ENCODE measurements at places on chromosomes 2 and 18.

GRCh38 chr18:39025531-39025930 lies 1459.9 kb upstream of the CELF4 start:
- no peak for DNase-seq

GRCh38 chr18:64518191-64518590 lies 369.3 kb upstream of the LINC00305 start:
- DNase-seq: no peak

DNA sequence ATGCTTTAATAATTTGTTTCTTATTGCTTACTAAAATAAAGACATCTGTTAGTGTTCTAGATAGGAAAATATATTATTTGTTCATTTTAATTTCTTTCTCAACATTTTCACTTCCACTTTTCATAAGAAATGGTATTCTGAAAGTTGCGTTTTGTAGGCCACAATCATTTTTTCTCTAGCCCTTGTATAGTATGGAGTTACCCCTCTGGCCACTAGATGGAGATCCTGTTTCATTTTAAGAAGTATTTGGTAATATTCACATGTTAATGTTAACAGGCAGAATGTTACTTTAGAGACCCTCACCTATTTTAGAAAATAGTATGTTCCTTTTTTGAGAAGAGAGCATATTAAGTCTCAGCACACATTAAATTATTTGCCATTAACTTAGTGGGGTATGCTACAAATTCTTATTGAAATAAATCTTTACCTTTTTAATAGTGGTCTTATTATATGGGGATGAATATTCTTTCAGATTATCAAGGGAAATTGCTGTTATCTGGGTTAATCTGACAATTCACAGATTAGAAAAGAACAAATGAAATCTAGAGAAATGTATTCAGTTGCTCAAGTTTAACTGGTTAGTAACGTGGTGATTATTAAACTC lies 73.9 kb upstream of the TTC27 start:
- no peak for DNase-seq

- DNase-seq: no peak
Observed at GRCh38 chr2:64404743-64405142, 49.2 kb upstream of the LGALSL start.

- DNase-seq: no peak
Observed at GRCh38 chr2:207149249-207150213, 16.2 kb downstream of the KLF7 start.

DNA sequence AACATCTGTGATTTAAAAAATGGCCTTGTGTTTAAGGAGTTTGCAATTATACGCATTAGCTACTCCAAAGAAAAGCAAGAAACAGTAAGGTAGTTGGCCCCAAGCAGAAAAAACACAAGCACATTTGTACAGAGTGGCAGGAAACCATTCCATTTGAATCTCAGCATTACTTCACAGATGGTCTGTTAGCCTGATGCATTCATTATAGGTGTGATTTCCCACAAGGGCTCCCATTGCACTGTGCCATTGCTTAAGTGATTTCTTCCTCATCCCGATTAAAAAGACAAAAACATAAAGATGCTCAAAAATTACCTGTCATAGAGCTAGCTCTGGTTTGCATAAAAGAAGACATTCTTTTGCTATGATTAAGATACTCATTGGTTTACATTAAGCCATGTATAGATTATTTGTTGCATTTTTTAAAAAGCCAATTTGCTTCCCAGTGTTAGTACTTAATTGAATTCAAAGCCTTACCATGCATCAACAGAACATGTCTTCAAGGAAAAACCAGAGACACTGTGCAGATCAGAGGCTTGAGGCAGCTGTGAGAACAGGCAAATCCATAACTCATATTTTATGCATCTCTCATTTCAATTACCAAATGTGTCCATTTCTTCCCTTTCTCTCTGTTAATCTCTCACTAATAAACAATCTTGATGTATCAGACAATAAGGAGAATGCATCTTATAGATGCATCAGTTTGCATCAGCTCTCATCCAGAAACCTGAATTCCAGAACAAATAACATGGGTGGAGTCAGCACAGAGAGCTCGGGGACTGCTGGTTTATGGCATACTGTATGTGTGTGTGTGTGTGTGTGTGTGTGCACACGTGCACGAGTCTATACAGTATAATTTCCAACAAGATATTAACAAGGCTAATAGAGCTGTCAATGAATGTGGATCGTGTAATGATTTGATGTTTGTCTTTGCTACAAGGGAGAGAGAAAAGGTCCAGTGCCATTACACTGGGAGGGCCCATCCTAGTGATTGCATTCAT lies 558.6 kb upstream of the HS6ST1 start:
- no peak for DNase-seq

DNA sequence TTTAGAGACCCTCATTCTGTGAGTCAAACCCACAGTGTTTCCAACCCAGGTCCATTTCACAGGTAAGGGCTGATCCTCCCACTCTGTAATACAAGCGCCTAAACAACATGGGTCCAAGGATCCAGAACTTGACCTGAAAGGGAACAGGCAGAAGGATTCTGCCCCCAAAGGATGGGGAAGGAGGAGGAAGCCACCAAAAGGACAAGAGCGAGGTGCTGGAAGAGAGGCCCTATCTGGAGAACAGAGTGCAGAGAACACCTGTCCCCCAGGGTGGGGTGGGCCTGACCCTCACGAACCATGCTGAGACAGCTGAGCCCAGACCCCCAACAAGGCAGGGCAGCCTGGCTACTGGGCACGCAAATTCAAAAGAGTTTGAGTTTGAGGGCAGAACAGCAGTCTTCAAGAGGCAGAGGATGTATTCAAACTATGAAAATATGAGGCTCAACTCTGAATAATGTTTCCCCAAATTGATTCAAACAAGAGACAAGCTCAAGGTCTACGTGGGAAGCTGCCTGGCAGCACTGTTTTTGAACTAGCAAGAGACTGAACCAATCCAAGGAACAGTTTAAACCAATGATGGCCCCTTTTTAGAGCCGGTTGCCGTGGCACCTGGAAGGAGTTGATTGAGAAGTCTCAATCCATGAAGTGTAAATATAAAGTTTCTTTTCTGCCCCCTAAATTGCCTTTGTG lies 212.7 kb downstream of the ALPK2 start:
- no peak for DNase-seq

DNA sequence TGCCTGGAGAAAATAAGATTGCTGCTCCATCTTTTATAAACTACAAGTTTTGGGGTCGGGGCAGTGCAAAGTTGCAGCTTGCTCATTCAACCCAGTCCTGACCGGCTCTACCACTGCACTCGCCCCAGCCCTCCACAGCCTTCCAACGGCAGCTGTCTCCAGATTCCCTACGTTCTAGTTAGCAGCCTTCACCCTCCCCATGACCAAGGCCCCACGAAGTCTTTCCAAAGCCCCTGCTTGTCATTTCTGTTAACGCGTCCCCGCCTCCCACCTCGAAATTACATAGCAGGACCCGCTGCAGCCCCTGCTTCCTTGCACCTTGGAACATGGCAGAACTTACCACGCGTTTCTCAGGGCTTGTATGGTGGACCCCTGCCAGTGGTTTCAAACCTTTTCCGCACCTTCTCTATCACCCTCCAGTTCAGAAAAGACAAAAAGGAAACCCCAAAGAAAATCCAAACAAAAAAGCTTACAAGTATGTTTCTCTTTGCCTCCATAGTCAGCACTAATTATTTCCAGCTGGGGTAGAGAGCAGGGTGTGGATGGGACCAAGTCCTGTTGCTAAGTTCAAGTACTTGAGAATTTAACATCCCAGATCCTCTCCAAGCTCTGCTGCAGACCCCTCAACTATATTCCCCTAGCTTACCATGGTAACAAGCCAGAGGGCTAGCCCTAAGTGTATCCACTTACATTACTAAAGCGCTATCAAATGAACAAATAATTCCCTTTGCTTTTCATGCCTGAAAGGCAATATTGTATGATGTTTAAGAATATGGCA lies 161.5 kb downstream of the TGIF1 start:
- DNase-seq: no peak

- DNase-seq: no peak
Observed at GRCh38 chr2:163606878-163607277, 128.9 kb downstream of the FIGN start.

DNA sequence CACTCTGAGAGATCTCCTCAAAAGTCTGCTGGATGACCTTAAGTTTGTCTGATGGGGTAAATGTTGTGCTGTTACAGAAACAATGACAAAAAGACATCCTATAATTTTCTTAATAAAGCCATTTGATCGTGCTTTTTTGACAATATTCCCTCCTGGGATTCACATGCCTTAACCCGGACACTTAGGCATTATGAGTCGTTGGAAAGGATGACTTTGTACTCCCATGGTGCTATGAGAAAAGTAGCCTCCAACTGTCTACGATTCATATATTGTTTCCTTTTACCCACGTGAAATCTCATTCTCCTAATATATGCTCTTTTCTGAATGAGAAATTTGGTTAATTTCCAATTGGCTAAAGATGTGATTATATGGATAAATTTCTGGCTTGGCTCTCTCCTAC lies 6.1 kb upstream of the MPP4 start:
- DNase-seq: no peak

DNA sequence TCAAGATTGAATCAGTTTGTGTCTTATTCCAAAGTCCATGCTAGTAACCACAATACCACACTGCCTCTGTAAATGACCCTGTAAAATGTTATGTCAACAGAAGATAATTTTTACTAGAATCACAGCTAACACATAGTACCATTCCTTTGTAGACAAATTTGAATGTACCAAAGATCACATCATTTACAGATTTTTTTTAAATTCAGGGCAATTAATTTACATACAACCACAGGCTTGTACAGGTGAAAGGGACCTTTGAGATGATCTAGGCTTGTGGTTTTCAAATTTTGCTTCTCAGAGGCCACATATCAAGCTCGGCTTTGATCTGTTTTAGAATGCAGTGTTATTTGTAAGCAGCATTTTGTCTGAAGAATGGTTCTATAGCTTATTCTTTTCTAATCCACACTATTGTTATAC lies 63.8 kb upstream of the PPM1B start:
- no peak for DNase-seq

DNA sequence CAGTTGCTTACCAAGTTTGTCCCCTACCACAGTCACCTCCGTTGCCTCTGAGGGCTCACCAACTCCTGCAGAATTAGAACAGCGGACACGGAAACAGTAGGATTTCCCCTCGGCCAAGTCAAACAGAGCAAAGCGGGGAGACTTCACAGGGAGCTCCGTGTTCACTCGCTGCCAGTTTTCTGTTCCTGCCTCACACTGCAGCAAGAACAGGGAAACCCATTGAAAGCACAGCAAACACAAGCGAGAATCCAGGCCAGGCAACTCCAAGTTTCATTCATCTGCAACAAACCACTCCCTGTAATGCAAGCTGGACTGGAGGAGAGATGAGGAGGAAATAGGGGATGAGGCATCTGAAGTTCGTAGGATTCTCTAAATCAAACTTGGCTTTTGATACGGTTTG lies 84.2 kb downstream of the MYOM1 start:
- no peak for DNase-seq

DNA sequence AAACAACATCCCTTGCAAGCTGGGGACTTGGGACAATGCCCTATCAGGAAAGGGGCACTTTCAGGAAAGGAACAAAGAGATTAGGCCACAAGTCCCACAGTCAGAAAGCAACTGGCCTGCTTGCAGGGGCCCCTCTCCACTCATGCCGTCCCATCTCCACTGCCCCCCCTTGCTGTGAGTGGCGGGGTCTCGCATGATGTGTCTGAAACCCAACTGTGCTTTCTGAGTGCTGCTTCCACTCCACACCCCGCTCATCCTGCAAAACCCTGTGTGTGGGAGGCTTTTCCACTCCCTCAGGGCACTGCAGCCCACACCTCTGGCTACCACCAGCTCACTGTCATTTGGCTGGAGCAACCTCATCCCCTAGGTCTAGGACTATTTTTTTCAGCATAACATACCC lies 7.9 kb downstream of the HS6ST1 start:
- DNase-seq: no peak

DNA sequence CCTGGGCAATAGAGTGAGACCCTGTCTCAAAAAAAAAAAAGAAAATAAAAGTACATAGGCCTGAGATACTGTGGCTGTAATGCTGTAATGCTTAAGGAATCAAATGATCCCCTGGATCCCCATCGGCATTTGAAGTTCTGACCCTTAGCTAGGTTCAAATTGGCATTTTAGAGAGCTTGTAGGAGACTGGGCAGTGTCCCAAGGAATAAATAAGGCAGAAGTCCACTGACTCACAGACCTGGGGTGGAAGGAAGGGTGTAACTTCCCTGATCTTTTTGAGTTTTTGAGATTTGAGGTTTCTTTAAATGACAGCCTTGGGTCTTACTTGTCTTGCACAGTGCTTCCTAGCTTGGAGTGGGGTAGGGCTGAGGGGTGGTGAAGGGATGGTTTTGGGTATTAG lies 553.7 kb downstream of the SLC4A3 start:
- no peak for DNase-seq

GRCh38 chr18:70380915-70381896 lies 92.4 kb downstream of the SOCS6 start:
- DNase-seq: no peak

DNA sequence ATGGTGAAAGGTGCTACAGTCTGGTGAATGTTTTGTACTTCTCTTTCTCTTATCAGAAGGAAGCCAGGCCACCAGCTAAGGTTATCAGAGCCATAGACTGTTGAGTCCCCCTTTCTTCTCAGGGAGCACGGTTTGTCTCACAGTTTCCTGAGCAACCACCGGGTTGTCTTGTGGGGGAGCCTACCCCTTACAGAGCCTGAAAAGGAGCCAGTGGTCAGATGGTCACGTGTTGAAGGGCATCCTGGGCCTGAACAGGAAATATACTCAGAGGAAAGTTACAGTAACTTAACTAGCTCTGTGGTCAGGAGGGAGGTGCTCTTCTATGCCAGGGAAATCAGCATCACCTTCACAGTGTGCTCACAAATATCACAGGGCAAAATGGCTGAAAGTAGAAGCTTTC lies 11.6 kb downstream of the CD28 start:
- no peak for DNase-seq

DNA sequence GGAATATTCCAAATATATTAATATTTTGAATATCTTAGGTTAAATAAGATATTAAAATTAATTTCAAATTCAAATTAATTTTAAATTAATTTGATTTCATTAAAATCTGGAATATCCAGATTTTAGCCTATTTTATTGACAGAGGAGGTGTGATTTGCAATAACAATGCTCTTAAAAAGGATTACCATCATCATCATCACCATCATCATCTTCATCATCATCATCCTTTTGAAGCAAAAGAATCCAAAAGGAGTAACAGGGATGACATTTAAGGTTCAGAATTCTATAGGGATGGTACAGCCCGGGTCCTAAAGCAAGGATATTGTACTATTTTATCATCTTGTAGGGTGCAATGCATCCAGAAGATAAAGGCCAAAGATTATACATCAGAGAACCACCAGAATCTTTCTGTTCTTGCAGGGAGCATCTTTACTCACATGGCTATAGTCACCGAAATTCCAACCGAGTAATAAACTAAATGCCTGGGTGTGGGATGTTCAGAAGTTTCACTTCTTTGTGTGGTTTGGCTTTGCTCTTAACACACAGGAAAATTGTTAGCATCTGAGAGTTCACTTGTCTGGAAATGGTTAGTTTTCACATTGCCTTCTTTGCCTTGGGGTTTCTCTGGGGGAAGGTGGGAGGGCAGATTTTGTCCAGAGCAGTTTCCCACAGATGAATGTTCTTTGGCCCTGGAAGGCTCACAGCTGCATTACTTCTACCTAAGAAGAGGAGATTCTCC lies 99.1 kb upstream of the ITGA6 start:
- DNase-seq: no peak

All from PC-9 (cell line).